ENCODE measurements at places on chromosomes 12 and 14. TPM values are rescaled to one million over a fixed set of nuclear protein-coding genes. Genes with fewer than 3 reads are reported as not detected.
A peak's percentile ranks its signal among the peaks of the same experiment; 100 is the strongest.

- H3K27ac ChIP-seq, result no peak overlapping the region
- H3K27me3 ChIP-seq, result no peaks in the 10 kb centered on the region
- H3K4me1 ChIP-seq, result no peaks in the 10 kb centered on the region
- no peaks in the 10 kb centered on the region for H3K36me3 ChIP-seq
Observed at GRCh38 chr12:91817517-91817916, 328.1 kb downstream of the BTG1 start.

The CRACR2A gene
- 5.6 TPM for polyA plus RNA-seq

GRCh38 chr14:92651106-92651757 is 97.2 kb downstream of the LGMN start:
- peak; percentile 85 for DNase-seq
- peaks cover 5% of the 10 kb centered on the region for H3K36me3 ChIP-seq
- peak overlapping the region; percentile 84 for H3K27ac ChIP-seq
- H3K4me1 ChIP-seq, result peaks cover 80% of the 10 kb centered on the region
- H3K27me3 ChIP-seq, result no peaks in the 10 kb centered on the region
- peak overlapping the region; percentile 58 for H3K4me3 ChIP-seq

GRCh38 chr12:120170631-120171030 is 23.9 kb downstream of the GCN1 start:
- DNase-seq, result no peak
- peaks cover 58% of the 10 kb centered on the region for H3K36me3 ChIP-seq
- no peak overlapping the region for H3K27ac ChIP-seq
- H3K4me3 ChIP-seq, result no peak overlapping the region

The LHX5 gene
- not detected for polyA plus RNA-seq

DNA sequence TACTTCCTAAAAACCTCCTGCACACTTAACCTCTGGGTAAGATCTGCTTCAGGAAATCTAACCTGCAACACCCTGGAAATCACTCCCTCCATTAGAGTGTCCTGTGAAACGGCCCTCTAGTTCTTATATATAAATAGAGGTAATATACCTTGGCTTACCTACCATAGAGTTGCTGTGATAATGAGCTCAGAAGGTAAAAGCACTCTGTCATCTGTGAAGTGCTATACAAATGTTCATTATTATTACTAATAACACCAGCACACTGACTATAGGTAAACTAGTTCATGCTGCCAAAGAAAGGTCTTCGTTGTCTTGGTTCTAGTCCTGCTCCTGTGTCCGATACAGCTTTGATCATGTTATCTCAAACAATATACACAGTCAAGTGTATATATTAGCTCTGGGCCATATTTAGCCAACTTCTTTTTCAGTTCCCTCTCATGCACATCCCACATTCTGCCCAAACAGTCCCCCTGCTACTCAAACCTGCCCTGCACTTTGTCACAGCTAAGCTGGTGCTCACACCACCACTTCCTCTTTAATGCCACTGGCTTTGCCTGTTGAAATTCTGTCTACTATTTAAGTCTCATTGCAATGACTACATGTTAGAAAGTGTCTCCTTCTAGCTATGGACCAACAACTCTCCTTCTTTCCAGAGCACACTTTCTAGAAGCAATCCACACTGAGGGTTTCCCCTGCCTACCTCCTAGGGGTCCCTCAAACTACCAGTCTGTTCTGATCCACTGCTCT is 5.1 kb downstream of the E2F7 start:
- no peak overlapping the region for H3K27ac ChIP-seq
- peaks cover 6% of the 10 kb centered on the region for H3K4me1 ChIP-seq
- no peak overlapping the region for H3K4me3 ChIP-seq

DNA sequence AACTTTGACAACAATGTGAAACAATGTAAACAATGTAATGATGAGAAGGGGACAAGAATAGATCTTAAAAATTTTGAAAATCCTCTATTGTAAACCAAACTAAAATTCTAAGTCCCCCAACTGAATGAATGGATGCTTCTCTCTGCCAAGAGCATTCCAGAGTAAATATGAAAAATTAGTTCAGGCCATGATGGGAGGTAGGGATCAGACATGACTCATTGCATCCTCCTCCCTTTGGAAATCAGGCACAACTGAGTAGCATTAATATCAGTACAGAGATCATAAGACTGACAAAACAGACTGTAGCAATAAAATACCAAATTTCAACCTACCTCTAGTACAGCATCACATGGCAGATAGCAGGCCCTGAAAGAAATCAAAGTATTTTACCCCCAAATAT is 559.9 kb downstream of the C12orf50 start:
- no peak overlapping the region for H3K27ac ChIP-seq
- no peak for DNase-seq
- no peaks in the 10 kb centered on the region for H3K4me1 ChIP-seq
- H3K27me3 ChIP-seq, result no peaks in the 10 kb centered on the region

- no peaks in the 10 kb centered on the region for H3K27me3 ChIP-seq
- H3K4me1 ChIP-seq, result no peaks in the 10 kb centered on the region
- no peak overlapping the region for H3K4me3 ChIP-seq
- H3K36me3 ChIP-seq, result no peaks in the 10 kb centered on the region
Observed at GRCh38 chr12:131044136-131044535, 90.4 kb downstream of the ADGRD1 start.

GRCh38 chr14:94582199-94582750 is 1.0 kb downstream of the SERPINA5 start:
- no peak for DNase-seq
- no peaks in the 10 kb centered on the region for H3K36me3 ChIP-seq
- H3K27me3 ChIP-seq, result no peaks in the 10 kb centered on the region
- no peak overlapping the region for H3K27ac ChIP-seq
- H3K4me3 ChIP-seq, result no peak overlapping the region

The A2M gene
- polyA plus RNA-seq, result not detected

The NDRG2 gene
- 34.5 TPM for polyA plus RNA-seq
